ENCODE measurements at places on chromosomes 4 and X.
A peak's percentile ranks its signal among the peaks of the same experiment; 100 is the strongest.

GRCh38 chrX:37658343-37659030, 27.1 kb upstream of the XK start:
- no peak for DNase-seq

- DNase-seq = no peak
Measured at GRCh38 chrX:20320461-20321159, 53.9 kb upstream of the RPS6KA3 start.

GRCh38 chr4:94458682-94459081, 6.9 kb downstream of the PDLIM5 start:
- no peak for DNase-seq

DNA sequence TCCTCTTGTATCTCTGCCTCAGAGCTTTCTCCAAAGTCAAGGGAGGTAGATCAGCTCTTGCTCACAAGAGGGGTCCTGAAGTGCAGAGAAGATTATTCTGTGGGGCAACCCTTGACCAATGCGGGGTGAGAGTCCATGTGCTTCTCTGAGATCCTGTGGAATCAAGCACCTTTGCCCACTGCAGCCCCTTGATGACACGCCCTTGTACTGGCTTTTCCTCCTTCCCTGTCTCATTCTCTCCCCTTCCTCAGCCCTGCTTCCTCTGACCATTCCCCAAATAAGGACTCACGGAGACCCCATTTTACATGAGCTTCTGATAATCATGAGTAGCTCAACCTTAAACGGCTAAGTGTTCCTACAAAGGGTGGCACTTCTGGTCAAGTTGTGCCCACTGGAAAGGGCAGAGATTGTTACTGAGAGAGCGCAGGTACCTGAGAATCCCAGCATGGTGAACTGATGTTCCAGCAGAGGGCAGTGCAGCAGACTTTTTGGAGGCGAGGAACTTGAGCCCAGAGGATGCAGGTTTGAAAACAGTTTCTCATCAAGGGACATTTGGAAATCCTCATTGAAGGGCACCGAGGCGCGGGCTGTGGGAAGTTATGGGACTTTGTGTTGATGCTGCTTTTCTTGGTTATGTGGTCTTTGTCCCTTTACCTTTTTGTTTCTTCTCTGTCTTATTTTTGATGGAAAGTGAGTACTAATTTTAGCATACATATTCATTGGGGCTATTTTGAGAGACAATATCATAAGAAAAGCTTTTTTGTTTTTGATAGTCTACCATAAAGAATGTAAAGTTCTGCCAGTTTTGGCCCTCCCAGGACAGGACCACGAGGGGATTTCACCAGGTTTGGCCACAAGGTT, 201.3 kb downstream of the RBM46 start:
- peak; percentile 16 for DNase-seq

- no peak for DNase-seq
Measured at GRCh38 chrX:41394293-41394692, 52.9 kb upstream of the NYX start.

DNA sequence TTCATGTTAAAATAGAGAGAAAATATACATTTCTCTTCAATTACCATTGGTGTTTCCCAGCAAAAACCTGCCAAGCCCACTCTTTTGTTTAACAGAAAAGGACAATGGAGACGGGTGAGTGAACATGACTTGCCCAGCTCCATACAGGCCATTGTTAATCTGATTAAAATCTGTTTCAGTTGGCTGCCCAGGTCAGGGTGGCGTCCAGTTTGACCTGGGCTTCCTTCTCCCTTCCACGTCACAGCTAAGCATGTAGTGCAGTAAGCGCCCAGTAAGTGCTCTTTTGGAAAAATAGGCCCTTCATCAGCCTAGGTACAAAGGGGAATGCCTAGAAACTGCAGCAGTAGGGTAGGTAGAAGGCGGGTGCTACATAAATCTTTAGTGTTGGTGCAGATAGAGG, 1.5 kb upstream of the PORCN start:
- DNase-seq = no peak

DNA sequence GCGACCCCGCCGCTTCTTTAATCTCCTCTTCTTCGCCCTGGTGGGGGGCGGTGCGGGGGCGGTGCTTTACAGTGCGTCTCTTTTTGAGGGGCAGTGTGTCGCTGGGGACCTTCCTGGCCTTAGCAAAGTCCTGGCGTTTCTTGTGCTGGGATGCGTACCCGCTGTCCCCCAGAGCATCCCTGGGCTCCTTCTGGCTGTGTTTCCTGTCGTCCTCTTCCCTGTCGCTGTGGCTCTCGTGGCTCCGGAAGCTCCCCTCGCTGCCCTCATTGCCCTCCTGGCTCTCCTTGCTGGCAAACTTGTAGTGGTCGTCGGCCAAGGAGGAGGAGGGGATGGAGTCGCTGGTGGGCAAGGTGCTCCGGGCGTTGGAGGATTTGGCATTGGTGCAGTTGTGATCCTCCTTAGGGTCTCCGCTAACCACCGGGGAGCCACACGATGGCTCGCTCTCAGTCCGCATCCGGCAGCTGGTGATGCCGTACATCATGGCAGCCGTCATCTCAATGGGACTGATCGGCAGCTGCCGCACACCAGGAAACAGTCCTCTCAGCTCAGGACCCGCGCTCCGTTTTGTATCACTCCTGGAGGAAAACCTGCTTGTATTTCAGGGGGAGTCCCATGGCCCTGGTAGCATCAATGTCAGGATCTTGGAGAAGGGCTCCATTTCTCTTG, 30.4 kb upstream of the TMSB15A start:
- no peak for DNase-seq

- peak; percentile 1 for DNase-seq
Measured at GRCh38 chrX:55450259-55450658, 1.7 kb upstream of the MAGEH1 start.

DNA sequence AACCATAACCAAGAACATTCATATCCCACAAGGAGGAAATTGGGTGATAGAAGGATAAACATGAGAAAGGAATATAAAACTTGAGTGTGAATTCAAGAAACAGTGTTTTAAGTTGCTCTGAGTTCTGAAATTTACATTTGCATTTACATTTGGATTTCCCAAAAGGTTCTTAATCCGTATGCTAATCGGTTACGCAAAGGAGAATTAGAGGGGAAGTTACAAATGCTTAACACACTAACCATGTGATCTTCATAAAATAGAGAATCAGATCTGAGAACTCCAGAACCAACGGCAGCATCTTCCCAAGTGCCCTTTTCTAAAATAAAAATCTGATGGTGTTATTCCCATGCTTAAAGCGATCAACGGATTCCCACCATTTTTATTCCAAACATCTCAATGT, 48.0 kb downstream of the PROM1 start:
- DNase-seq = no peak

DNA sequence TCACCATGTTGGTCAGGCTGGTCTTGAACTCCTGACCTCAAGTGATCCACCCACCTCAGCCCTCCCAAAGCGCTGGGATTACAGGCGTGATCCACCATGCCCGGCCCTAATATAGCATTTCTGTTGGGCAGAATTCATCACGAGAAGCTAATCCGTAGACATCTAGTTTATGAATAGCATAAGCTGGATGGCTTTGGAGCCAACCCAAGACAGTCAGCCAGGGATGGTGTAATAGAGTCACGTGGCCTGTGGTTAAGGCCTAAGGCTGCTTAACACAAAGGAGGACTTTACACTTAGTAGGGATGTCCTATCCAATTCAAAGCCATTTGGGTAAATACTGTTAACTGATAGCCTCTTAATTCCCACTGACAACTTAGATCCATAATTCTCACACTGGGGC, 173.6 kb downstream of the RAP1GDS1 start:
- DNase-seq = no peak

DNA sequence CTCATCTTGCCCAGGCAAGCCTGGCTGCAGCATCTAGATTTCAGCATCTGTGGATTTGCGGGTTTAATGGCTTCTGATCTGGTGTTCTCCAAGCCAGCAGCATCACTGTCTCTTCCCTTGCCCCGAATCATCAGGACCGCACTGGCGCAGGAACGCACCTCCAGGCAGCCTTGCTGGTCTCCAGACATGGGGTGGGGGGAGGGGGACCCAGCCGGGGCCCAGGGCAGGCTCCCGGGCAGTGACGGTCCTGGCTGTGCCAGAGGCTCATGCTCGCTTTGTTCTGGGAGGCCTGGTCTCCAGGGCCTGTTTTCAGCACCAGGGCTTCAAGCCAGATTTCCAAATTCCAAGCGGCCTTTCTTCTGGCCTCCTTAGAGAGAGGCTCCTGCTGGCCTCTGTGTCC, 4.9 kb downstream of the CFAP99 start:
- DNase-seq = no peak

DNA sequence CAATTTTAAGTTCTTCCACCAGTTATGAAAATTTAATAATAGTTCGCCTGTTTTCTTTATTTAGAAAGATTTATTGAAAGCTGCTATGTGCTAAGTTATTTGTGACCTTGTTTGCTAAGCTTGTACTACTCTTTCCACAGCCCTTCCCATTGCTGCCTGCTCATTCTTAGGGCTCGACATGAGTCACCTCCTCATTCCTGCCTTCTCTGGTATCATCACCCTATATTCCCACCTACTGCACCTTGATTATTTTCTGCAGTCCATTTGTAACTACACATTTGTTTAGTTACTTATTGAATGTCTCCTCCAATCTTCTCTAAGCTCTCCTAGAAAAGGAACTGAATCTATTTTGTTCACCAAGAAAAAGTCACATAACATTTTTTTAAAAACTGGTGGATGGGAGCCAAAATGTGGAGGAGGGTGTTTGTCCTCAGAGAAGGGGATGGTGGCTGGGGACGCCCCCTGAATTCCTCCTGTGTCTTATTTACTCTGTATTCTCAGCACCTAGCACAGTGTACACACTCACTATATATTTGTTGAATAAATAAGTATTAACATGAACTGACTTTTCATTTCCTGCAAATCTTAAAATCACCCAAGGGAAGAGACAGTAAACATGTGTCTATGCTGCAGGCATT, 3.7 kb upstream of the RAB9A start:
- no peak for DNase-seq

GRCh38 chr4:102836596-102836995, 9.2 kb upstream of the UBE2D3 start:
- no peak for DNase-seq

DNA sequence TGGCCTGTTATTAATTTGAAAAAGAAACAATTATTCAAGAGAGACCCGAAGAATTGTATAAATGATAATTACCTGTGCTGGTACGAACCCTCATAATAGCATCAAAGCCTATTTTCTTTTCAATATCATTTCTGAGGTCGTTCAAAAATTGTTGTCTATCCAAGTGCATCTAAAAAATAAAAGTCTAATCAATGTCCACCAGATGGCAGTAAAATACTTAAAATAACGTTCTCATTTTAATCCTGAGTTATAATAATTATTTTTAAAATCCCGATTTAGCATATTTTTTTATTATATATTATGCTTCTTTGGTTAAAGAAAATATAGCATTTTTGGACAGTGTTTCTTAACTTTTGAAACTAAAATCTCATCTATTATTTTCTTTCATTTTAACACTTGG, 55.7 kb downstream of the METTL14 start:
- no peak for DNase-seq

DNA sequence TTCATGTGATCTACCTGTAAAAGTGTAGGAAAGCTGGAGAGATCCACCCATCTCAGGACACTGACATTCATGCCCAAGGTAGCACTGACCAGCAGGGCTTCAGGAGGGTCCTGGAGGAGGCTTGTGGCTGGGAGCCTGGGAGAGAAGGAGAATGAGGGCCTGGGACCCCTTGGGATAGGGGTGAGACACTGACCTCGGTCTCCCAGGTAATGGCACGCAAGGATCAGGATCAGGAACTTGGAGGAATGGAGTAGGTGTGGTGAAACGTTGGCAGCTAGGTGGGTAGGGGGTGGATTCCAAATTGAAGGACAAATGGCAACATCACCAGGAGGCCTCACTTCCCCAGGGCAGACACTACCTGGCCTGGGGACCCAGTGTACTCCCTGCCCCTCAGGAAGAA, 12.4 kb upstream of the RGS12 start:
- no peak for DNase-seq

Data from GM04504 (cell line).